ENCODE measurements at places on chromosomes 7 and 10.

DNA sequence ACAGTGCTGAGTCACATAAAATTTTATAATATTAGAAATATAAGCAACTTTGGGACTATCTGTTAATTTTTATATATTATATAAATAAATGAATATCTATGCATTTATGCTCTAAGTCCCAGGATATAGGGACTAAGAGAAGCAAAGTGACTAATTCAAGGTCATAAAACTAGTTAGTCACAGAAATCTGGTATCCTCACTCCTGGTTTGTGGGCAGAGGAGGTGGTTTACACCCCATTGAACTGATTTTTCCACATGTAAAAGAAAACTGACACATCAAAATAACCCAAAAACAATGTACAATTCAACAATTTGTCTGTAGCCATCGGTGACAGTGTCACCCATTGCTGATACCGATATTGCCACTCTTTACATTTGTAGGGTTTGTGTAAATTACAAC is 3.0 kb downstream of the PCLO start:
- DNase-seq: no peak

DNA sequence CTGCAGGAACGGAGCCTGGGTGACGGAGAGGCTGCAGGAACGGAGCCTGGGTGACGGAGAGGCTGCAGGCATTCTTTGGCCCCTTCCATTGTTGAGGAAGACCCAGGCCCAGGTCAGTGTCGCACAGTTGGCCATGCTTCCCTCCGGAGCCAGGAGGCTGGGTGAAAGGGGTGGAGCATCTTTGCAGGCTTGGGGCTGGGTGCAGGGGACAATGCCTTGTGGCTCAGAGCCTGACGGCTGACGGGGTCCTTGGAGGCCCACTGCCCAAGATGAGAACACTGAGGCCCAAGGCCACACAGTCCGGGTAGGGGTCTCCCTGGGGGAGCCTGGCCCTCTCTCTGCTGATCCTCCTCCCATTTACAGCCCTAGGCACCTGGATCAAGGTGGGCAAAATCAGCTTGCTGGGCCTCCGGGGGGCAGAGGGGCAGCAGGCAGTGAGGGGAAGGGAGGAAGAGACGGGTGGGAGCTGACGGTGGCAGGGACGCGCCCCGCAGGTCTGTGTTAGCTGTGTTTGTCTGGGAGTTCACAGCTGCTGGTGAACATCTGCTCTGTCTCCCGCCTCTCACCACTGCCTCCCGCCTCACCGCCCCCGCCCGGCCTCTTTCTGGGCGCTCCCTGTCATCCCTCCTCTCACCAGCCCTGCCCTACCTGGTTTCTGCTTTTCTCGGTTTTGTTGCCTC is 30.6 kb upstream of the PCBD1 start:
- no peak for DNase-seq

DNA sequence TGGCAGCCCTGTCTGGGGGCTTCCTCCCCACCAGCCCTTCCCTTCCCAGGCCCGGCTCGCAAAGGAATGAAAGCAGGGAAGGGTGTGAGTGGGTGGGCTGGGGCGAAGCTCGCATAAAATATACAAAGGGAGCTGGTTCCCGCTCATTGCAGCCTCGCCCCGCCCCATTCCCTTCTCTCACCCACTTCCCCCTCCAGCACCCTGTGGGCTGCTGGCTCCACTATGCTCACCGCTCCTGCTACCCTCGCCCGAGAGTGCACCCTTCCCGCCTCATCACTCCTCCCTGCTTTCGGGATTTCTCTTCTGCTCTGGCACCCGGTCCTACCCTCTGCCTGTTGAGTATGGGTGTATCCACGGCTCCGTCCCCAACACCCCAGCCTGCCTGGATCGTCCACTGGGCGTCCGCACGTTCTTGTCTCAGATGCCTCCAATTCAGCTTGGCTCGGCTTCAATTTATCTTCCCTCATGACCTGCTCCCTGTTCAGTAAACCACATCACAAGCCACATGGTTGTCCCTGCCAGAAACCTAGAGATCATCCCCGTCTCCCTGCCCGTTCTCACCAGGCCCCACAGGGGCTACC is 14.4 kb upstream of the TTYH3 start:
- DNase-seq: no peak

GRCh38 chr7:50333221-50333651 is 28.7 kb downstream of the IKZF1 start:
- DNase-seq: peak; percentile 64

- DNase-seq: no peak
These were observed 63.2 kb upstream of the KLF6 start for GRCh38 chr10:3848005-3848774.

DNA sequence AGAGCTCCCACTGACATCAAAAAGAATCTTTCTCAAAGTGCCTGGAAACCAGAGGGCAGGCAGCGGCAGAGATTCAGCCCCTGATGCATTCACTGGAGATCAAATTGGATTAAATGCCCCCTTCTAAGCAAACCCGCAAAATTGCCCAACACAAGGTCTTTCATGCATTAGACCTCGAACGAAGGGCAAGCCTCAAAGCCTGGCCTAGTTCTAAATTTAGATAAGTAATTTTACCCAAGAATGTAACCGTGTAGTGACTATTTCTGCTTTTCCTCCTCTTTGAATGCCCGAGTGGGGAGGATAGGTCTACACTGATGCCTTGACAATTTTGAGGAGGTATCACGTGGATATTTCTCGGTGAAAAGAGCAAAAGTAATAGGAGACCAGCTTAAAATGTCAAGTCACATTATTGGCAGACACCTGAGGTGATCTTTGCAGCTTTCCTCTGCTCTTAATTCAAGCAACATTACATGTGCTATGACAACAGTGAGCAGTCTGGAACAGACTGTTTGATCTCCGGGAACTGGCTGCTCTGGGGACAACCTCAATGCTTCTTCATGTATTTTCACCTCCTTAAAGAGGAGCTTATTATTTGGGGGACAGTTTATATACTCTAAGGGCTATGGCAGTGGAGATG is 1263.5 kb upstream of the AUTS2 start:
- DNase-seq: no peak

DNA sequence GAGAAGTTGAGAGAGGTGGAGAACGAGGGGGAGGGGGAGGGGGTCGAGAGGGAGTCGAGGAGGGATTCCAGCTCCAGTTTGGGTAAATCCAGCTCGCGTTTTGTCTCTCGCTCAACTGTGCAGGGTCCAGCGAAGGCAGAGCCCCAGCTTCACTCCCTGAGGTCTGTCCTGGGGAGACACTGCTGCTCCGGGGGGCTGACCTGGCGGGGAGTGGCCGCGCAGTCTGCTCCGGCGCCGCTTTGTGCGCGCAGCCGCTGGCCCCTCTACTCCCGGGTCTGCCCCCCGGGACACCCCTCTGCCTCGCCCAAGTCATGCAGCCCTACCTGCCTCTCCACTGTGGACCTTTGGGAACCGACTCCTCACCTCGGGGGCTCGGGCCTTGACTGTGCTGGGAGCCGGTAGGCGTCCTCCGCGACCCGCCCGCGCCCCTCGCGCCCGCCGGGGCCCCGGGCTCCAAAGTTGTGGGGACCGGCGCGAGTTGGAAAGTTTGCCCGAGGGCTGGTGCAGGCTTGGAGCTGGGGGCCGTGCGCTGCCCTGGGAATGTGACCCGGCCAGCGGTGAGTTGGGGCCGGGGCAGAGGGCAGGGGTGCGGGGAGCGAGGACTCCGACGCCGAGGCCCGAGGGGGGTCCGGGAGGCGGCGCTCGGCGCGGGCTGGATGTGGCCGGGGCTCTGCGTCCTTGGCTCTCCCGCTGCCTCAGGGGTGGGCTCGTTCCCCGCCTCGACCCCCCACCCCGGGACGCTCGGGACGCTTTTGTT is at the start of gene TET1:
Gene TET1, plus strand, starts transcription at position 152 of the 757 bp plus-strand sequence. CDS start 12,002 bp downstream, outside the sequence.
- DNase-seq: no peak

GRCh38 chr7:86966916-86967315 is 92.5 kb downstream of the ELAPOR2 start:
- DNase-seq: no peak

DNA sequence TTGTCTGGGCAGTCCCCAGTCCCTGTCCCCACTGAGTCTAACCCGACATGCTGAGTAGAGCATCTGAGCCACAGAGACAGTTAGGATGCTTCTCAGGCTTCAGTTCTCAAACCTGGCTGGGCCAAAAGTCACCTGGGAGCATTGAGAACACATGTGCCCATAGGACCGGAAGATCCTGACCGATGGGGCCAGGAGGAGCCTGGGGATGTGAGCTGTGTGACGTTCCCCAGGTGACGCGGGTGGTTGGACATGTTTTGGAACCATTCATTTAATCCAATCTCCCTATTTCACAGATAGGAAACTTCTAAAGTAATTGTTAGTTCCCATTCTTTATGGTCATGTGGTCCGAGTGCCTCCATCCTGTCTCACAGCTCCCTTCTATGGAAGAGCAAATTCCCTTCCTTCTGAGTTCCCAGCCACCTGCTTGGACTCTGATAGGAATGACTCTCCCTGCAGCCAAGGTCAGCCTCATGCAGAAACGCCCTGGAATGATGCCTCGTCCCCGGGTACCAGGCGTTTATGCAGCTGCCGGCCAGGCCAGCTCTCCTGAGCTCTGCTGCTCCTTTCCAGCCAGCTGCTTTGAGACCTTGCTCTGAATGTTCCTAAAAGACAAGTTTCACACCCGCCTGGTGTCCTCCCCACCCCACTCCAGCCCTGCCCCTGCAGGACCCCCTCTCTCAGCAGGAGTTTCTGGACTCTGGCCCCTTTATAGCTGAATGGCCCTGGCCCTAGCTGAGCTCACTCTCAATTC is 166.5 kb upstream of the RHEB start:
- DNase-seq: no peak

GRCh38 chr10:85609509-85609908 is 757.1 kb downstream of the GRID1 start:
- DNase-seq: no peak

GRCh38 chr10:125377368-125377767 is 217.0 kb upstream of the CTBP2 start:
- no peak for DNase-seq

DNA sequence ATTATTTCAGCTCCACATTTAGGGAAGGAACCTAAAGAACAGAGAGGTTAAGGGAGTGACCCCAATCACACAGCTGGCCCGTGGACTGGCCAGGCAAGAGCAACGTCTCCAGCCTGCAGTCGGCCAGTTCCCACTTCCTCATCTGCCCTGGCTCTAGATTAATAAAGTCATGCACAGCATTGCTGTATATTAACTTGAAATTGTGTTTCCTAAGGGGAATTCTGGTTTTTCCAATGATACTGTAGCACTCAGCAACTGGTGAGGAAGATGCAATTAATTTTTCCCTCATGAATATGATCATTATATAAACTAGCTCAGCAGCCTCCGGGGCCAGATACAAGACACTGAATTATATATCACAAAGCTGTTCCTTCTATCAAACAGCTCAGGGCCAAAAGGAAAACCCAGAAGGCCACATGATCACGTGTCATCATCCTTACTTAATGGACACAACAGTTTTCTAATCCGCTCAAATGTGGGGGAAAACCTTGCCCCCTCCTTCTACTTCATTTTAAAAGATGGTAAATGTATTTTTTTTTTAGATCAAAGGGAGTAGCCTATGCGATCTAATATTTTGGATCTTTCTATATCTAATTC is 295.3 kb upstream of the PRKCQ start:
- DNase-seq: no peak

- DNase-seq: no peak
These were observed 83.6 kb upstream of the TMEM72 start for GRCh38 chr10:44827431-44828006.

DNA sequence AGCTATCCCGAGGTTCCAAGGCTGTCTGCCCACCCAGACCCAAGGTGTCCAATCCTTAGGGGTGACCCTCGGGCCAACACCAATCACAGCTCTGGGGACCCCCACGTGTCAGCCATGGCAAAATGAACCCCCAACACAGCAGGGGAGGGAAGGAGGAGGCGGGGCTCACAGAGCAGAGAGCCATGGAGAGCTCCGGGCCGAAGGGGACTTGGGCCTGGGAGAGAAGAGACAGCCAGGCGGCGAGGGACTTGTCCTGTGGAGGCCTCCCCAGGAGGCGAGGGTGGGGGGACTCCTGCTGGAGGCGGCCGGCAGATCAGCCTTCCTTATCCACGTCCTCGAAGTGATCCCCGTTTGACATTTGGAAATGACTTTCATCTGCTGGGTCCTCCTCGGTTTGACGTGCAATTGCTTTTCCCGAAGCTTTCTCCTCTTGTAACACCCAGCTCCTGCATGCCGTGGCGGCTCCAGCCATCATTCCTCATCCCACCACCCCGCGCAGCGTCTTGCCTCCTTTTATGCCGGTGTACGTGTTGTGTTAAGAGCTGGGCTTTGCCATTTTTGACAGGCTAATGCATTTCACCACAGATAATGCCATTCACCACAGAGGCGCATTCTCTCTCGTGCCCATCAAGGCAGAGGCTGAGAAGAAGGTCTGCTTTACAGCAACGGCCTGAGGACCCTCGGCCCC is 337.4 kb downstream of the DNAJB6 start:
- no peak for DNase-seq

DNA sequence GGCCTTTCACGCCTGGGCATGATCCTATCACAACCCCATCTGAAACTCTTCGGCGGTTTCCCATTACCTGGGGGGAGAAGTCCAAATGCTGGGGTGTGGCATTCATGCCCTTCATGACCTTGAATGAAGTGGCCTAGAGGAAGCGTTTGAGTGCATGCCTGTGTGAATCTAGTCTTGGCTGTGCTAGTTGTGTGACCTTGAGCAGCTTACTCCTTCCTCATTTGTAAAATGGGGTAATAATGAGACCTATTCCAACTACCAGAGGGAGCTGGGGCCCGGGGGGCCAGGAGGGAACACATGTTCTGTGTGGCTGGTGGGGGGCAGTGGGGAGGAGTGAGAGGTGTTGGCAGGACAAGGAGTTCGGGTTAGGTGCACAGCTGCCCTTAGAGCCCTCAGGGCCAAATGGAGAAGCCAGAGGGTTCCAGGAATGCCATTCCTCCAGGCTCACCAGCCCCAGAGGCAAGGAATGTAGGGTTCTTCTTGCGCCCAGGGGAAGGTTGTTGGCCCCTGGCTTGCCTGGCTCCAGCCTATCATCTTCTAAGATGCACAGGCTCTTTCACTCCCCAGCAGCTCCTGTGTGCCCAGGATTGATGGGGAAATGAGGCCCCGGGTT is 21.3 kb upstream of the TBRG4 start:
- no peak for DNase-seq
